Stimulated activated CD8-positive, alpha-beta memory T cell treated with anti-CD3 and anti-CD28 coated beads, Interleukin-7, amount 100 ng/mL, for 1 hour (primary cell): ENCODE measurements at places on chromosomes 6 and 20.

DNA sequence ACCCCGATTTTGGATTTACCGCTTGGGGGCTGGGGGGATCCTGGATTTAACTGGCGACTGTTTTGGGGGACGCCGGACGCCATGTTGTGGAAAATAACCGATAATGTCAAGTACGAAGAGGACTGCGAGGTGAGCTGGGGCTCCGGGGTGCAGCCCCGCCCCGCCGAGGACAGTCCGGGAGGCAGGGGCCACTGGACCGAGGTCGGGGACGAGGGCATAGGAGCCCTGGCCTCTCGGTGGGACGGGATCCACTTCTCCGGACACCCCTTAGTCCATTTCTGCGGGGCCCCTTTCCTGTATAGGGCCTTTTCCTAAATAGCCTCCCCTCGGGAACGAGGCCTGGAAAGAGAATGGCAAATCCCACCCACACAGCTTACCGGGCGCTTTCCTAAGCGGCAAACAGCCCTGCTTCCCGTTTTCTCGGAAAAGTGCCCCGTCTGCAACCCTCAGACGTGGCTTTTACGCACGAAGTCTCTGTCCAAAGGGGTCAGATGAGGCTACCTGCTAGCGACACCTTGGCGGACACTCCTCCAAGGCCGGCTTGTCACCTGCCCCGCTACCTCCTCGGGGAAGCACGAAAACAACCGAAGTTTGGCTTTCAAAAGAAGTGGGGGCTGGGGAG, 469 bp downstream of the TFAP2C start:
- no peak for DNase-seq

GRCh38 chr20:35248641-35249475, 22.4 kb downstream of the MMP24 start:
- no peak for DNase-seq

DNA sequence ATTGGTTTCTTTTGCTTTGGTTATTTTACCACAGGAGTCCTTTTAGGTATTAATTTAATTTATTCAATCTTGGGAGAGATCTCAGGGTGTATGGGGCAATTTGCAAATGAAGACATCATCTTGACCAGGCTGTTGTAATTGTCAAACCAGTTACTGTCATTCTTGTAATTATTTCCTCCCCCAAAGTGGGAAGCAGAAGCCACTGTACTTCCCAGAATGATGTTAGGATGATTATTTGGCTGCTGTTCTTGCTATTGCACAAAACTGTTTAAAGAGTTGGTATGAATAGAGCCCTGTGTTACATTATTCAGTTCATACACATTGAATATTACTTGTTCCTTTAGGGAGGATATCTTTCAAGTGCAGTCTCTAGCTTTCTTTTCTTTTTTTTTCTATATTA, 1.7 kb downstream of the TAAR6 start:
- DNase-seq, result no peak

- DNase-seq, result no peak
These were observed 533.8 kb upstream of the ID4 start for GRCh38 chr6:19303383-19303782.

GRCh38 chr20:57938158-57939108, 228.6 kb upstream of the PMEPA1 start:
- DNase-seq, result no peak

DNA sequence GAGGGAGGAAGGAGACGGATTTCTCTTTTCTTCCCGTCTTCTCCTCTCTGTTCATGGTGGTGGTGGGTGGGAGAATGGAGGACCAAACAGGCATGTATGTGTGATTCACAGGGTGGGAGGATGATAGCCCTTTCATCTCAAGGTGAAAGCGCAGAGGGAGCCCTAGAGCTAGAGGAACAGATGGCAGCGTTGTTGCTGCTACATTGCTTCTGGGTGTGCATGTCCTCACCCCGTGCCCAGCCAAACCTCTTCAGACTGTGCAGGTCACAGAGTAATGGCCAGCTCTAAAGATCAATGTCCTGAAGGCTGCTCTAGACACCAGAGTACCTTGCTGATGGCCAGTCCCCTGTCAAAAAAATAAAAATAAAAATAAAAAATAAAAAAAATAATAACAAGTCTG, 301.8 kb downstream of the TBC1D7 start:
- DNase-seq, result no peak
